ENCODE measurements at places on chromosomes 7 and 10.

DNA sequence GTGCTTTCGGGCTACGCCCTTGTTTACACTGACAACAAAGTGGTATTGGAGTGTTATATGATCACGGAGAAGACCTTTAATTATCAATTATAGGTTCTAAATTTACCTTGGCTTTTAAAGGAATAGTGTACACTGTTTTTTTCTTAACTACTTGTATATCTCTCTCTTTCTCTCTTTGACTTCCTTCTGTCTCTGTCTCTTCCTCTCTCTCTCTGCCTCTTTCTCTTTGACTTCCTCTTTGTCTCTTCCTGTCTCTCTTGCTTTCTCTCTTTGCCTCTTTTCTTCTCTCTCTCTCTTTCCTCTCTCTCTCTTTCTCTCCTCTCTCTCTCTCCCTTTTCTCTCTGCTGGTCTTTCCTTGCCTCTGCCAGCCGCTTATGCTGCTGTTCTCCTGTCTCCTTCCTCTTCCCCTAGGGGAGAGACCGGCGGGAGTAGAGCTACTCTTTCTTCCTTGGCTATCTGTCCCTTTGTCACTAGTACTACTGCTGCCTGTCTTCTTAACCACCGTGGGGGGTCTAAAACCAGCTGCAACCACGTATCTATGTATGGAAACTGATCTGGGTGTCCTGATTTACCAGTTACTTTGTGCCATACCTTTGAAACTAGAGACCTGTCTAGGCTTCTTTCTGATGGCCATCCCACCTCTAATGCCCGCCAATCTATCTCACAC is 36.9 kb upstream of the GSDME start:
- no peak for DNase-seq

- DNase-seq: no peak
Observed at GRCh38 chr7:46545790-46546189, 624.7 kb upstream of the IGFBP3 start.

DNA sequence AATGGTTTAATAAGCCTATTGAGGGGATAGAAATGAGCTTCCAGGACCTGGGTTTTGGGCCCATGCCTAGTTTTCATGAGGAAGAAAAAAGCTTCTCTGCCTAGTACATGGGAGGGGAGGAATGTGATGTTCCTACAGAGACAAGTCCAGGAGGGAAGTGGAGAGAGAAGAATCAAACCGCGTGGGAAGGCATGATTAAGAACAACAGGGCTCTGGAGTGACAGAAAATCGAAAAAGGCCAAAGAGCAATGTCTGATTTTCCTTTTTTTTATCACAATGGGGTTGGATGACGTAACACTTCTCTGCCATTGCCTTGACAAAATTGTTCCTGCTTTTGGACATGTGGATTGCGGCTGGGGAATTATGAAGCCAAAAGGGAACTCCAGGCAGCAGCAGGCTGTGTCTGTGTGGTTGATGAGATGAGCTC is 258.6 kb downstream of the CXCL12 start:
- no peak for DNase-seq

GRCh38 chr7:153938451-153938850 is 113.7 kb upstream of the DPP6 start:
- DNase-seq: no peak

DNA sequence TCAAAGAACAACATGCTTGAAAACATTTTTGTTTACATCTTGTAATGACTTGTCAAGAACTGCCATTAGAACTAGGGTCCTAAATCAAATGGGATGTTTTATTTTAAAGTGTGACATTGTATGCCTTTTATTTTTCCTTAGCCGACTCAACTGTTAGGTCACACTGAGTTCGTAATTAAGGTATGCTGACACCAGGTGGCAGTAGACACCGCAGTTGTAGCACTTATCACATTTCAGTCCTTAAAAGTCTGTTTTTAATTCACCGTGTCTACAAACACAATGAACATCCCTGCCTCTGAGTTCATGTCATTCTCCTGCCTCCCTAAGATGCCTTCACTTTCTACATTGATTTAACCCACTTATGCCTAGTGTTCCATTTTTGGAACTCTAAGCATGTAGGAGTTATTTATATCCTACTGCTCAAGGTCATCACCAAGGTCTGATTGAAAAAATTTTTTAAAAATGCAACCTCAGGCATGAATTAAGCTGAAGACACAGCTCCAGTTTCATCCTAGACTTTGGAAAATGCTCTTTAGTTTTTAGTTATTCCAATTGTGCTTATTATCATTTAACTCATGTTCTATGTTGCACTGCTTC is 186.1 kb downstream of the BMPER start:
- no peak for DNase-seq

DNA sequence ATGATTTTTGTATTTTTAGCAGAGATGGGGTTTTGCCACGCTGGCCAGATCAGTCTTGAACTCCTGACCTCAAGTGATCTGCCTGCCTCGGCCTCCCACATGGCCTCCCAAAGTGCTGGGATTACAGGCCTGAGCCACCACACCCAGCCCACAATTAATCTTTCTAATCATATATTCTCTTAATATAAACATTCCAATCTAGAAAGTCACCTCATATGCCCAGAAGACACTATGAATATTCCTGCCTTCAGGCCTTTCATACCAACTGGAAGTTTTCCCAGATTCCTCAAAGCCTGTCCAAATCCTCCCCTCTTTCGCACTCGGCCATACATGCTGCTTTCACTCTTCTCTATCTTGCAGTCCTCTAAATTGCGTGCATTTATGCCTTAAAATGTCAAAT is 32.6 kb downstream of the PDZD8 start:
- no peak for DNase-seq

- DNase-seq: peak; percentile 12
Observed at GRCh38 chr7:17038160-17038782, 156.5 kb upstream of the AGR3 start.

DNA sequence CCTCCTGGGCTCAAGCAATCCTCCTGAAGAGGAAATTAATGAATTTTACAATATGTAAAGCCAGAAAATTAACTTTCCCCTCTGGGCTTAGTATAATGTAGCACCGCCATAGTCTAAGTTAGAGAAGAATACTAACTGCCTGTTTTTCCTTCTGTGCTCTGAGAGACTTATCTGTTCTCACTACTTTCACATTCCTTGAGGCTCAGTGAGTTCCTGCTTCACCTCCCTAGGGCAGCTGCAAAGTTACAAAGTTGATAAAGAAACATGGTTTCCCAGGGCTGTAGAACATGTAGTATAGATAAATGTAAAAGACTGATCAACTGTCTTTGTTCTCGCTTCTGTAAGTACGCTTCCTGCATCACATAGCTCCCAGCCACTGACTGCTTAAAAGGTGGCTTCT is 16.0 kb upstream of the OLAH start:
- DNase-seq: no peak

DNA sequence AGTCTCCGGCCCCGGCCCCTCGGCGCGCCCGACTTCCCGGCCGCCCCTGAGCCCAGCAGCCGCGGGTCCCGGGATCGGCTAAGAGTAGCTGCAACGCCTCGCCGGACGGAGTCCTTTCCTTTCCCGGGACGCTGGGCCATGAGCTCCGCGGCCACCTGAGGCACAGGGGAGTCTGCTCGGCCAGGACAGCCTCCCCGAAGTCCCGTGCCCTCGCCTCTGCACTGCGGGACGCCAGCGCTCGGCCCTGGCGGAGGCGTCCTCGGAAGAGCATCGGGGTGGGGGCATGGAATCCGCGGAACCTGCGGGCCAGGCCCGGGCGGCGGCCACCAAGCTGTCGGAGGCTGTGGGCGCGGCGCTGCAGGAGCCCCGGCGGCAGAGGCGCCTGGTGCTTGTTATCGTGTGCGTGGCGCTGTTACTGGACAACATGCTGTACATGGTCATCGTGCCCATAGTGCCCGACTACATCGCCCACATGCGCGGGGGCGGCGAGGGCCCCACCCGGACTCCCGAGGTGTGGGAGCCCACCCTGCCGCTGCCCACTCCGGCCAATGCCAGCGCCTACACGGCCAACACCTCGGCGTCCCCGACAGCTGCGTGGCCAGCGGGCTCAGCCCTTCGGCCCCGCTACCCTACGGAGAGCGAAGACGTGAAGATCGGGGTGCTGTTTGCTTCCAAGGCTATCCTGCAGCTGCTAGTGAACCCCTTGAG is 502 bp downstream of the SLC18A3 start:
- DNase-seq: no peak

GRCh38 chr10:86506062-86506461 is 15.5 kb downstream of the WAPL start:
- DNase-seq: no peak

- no peak for DNase-seq
Observed at GRCh38 chr7:11620406-11621253, 211.4 kb downstream of the THSD7A start.

DNA sequence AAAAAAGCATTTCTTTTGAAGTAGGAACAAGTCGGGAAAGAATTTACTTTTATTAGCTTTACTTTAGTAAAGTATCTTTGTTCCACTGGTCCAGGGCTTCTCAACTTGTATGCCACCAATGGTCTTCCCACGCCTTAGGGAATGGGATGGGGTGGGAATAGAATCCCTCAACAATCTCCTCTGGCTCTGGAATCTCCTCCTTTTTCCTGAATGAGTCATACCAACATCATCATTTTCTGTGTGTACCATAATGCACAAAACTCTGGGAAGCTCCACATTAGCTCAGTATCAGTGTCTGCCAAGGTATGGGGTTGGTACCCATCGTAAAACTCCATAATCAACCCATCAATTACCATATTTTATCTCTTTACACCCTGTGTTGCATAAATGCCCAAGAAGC is 159.4 kb upstream of the BMPER start:
- no peak for DNase-seq

GRCh38 chr7:122068999-122069398 is 75.0 kb downstream of the AASS start:
- no peak for DNase-seq

DNA sequence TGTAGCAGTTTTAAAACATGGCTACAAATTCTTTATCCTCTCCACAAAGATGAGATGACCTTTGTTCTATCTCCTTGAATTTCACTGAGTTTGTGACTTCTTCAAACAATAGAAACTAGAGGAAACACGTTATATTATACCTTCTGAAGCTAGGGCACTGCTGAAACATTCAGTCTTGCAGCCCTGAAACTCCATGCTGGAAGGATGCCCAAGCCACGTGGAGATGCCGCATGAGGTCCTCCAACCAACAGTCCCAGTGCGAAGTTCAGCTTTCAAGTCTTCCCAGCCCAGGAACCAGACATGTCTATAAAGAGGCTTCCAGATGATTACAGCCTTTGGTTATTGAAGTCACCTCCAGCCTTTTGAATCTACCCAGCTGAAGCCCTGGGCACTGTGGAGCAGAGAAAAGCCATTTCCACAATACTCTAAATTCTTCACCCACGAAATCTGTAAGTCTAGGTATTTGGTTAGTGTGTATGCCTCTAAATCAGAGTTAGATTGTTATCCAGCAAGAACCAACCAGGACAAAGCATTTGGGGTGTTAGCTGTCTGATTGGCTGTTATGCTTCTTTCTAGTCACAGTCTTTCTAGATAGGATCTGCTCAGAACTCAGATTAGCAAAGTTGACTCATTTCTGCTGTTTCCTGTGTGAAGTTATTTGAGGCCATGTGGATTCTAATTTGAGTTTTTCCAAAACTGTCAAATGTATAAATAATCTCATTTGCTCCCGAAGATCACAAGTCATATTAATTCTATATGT is 186.5 kb upstream of the TMEM72 start:
- DNase-seq: no peak

GRCh38 chr7:85320699-85321476 is 134.0 kb upstream of the SEMA3D start:
- no peak for DNase-seq

GRCh38 chr10:10915215-10915614 is 102.5 kb upstream of the CELF2 start:
- no peak for DNase-seq

GRCh38 chr7:151657173-151657572 is 137.5 kb upstream of the RHEB start:
- no peak for DNase-seq

GRCh38 chr10:129104266-129105045 is 362.6 kb upstream of the MGMT start:
- no peak for DNase-seq

DNA sequence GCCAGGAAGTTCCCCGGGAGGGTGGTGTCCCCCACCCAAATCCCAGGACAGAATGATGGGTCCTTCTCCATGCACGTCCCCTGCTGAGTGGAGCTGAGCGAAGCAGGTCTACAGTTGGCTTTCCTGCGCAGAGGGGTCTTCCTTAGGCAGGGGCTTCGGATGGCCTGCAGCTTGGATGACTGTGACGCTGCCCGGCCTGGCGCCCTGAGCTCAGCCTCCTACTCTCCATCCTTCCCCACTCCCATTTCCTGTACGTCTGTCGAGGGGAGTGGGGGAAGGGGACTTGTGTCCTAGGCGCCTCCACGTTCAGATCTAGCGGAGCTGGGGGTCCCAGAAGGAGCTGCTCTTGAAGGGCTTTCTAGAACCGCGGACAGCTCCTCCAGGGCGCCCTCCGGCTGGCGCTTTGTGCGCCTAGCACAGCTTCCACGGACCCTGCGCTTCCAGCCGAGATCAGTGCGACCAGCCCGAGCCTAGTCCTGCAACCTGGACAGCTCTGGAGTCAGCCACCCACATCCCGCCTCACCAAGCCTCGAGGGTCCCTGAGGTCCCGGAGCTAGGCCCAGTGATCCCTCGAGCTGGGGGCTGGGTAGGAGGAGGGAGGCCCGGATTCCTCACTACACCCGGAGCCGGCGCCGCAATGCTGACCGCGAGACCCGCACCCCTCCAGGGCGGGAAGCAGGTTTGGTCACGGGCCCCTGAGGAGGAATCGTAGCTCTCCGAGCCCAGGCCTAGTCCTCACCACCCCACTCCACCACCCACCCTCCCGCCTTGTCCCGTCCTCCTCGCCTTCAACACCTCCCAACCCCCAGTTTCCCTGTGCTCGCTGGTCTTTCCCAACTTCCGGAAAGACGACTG is 1.9 kb downstream of the GRID1 start:
- DNase-seq: no peak

- no peak for DNase-seq
Observed at GRCh38 chr7:78326189-78326588, 527.6 kb downstream of the PHTF2 start.

DNA sequence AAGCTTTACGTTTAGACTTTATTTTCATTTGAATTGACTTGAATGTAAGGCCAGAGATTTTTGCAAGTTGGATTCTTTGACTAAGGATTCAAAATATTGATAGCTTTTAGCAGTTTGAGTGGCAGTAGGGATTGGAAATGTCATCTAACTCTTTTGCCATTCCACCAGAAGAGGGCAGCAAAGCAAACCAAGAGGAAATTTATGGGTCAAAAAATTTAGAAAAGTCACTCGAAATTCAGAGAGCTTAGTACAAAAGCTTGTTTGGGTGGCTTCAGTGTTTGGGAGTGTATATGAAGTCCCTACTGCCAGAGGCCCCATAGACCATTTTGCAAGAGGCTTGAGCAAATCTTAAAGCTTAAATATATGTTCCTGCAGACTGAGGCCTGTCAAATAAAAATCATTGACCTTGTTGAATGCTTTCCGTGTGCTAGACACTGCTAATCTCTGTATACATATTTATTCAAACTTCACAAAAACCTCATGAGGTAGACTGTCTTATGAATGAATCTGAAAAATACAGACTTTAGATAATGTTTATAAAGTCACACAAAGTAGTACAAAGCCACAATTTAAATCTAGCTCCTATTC is 44.6 kb upstream of the RSBN1L start:
- peak; percentile 45 for DNase-seq

DNA sequence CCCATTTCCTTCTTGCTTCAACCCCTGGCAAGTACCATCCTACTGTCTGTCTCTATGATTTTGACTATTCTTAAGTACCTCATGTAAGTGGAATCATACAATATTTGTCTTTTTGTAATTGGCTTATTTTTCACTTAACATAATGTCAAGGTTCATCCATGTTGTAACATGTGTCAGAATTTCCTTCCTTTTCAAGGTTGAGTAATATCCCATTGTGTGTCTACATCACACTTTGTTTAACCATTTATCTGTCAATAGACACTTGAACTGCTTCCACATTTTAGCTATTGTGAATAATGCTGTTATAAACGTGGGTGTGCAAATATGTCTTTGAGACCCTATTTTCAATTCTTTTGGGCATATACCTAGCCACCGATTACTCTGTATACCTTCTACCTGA is 14.0 kb upstream of the CDK14 start:
- peak; percentile 25 for DNase-seq
